ENCODE measurements at places on chromosomes 2 and 18.

- DNase-seq, result no peak
Measured at GRCh38 chr2:121334581-121335293, 49.7 kb upstream of the TFCP2L1 start.

DNA sequence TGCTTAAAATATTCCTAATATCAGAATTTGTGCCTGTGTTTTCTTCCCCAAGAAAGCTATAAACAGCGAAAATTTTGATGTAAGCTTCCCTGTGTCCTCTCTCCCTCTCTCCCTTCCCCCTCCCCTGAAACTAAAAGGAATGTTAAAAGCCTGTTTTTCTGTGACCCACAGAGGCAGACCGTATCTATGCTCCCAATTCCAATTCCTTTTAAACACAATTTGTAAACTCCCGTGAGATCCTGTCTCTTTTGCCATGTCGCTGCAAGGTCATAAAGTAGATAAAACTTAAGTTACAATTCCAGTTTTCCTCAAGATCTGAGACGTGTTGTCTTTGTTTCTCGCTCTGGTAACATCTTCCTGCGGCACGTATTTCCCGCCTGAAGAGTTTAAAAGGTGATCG lies 23.3 kb downstream of the SKA1 start:
- DNase-seq, result no peak

DNA sequence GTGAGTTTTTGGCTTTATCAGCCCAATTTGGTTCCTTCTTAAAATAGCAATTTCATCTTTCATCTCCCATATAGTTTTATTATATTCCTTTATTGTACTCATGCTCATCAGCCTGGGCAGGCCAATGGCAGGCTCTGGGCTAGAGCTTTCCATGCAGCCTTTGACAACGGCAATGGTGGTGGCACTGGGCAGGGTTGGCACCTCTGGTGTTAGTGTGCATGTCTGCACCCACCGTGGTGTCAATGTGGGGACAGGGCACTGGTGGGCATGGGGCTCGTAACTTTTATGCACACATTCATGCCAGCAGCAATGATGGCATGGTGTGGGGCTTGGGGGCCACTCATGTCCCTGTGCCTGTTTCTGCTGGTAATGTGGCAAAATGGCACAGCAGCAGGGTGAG lies 1305.4 kb downstream of the DSC3 start:
- DNase-seq, result no peak

DNA sequence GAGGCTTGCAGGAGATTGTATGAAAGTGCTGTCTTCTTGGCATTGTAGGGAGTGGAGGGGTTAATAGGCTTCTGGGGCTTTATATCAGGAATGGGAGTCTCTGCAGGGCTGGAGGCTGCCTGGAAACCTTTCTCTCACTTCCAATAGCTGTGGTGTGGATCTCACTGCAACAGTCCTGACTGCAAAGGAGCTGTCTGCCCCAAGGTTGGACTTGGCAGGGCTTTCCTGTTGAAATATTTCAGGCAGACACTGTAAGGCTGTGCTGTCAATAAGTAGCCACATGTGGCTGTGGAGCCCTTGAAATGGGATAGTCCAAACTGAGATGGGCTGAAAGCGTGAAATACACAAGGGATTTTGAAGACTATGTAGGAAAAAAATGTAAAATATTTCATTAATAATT lies 399.1 kb upstream of the SPRED2 start:
- DNase-seq, result no peak

- no peak for DNase-seq
Measured at GRCh38 chr18:23133860-23134779, 1.2 kb upstream of the CABLES1 start.

DNA sequence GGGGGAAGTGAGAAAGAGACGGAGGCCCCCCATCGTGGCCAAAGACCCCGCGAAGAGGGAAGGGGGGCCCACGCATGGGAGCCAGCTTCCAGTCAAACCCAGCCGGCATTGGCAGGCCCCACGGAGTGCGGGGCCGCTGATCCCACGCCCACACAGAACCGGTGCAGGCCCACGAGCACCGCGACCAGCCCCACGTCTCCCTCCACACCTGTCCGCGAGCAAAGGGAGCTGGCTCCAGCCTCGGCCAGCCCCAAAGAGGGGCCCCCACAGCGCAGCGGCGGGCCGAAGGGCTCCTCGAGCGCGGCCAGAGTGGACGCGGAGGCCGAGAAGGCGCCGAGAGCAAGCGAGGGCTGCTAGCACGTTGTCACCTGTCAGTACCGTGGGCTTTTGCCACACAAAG lies 125.0 kb upstream of the TWIST2 start:
- DNase-seq, result no peak

DNA sequence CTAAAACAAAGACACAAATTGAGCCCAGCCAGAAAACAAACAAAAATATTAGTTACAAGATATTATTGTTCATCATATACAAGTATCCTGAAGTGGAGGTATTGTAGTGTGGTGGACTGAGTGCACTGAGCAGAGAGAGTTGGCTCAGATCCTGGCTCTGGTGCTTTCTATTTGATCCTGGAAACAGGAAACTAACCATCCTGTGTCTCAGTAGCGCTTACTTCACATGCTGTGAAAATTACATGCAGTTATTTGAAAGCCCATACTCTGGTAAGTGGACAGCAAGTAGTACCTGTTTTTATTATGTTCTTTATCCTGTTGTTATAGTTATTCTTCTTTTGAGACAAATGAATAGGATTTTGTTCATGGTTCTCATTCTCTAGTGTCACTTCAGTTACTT lies 84.3 kb upstream of the CRIM1 start:
- DNase-seq, result no peak

DNA sequence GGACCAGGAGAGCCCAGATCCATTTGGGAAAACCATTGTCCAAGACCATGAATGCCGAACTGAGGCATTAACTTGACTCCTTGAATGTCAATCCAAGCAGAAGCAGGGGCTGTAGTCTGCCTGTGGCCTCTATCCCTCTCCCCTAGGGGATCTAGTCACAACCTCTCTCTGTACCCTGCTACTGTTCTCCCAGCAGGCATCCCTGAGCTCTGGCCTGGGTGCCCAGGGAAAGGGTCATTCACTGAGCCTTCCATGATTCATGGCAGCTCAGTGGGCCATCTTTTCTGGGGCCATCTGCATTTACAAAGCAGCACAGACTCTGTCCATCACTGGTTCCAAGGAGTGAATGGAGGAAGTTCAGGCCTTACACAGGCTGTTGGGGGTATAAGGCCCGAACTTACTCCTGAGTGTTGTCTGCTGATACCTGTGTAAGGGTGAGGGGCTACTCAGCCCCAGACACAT lies 151.8 kb downstream of the ZFP36L2 start:
- no peak for DNase-seq

DNA sequence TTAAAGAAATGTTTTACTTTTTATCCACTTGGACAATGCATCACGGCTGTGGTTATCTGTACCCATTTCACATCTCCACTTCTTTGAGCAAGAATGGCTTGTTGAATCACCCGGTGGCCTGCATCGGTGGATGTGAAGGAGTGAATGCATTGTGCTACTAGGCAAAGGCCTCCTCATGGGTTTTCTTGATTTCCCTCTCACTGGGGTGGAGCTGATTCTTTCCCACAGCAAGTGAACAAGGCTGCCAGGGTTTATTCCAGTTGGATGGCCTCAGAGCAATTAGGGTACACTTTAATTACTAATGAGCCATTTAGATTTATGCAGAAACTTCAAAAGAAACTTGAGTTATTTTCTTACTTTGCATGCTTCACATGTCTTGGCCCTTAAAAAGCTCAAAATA lies 387.1 kb downstream of the RND3 start:
- no peak for DNase-seq

GRCh38 chr18:7848054-7848412 lies 280.9 kb downstream of the PTPRM start:
- no peak for DNase-seq

- no peak for DNase-seq
Measured at GRCh38 chr2:84799772-84800171, 81.1 kb downstream of the TRABD2A start.

DNA sequence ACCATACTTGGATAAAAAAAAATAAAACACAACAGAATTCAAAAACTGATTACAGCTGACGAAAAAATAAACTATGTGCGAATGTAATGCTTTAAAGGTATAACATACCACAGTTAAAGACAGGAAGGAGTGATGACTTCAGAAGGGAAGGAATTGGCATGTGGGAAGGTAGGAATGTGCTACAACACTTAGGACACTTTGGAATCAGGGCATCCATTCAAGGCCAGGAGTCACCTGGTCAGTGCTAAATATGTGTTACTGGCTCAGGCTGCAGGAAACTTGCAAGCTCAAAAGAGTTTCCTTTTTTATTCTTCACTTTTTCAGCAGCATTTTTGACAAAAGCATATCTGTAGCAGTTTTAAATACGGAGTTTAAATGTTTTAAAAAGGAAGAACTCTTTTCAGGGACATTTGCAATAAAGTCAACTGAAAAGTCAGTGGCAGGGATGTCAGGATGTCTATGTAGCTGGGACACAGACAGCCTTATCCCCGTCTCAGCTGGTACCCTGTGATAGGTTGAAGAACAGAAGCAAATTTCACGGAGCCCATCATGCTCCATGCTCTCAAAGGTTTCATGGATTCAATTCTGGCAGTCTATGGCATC lies 138.0 kb upstream of the KLHL14 start:
- DNase-seq, result no peak

- DNase-seq, result no peak
Measured at GRCh38 chr2:62038975-62039771, 133.7 kb downstream of the COMMD1 start.

DNA sequence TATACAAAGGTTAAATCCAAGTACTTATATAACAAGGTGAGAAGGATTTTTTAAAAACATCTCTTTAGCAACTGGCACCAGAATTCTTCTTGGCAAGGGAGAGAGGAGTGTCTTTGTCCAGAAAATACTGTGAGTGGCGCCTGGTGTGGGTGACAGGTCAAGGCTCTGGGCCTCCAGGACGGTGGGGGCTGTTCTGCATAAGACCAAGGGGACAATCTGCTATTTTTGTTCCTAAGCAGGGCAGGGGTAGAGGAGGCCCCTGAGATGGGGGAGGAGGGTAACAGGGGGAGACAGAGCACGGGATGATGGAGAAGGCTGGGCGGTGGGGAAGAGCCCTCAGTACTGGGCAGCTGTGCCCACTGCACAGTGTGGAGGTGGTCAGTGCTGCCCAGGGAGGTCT lies 51.6 kb upstream of the TAF1B start:
- DNase-seq, result no peak

GRCh38 chr2:120859128-120859527 lies 123.5 kb downstream of the GLI2 start:
- no peak for DNase-seq

- DNase-seq, result no peak
Measured at GRCh38 chr18:9029131-9029530, 73.4 kb upstream of the NDUFV2 start.

DNA sequence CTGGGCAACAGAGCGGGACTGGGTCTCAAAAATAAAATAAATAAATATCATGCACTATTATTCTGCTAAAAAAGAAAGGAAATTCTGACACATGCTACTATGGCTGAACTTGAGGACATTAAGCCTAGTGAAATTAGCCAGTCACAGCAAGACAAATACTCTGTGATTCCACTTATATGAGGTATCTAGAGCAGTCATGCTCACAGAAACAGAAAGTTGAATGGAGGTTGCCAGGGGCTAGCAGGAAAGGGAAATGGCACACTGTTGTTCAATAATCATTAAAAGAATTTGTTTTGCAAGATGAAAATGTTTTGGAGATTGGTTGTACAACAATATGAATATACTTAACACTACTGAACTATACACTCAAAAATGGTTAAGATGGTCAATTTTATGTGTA lies 60.8 kb downstream of the NCKAP1 start:
- DNase-seq, result no peak

DNA sequence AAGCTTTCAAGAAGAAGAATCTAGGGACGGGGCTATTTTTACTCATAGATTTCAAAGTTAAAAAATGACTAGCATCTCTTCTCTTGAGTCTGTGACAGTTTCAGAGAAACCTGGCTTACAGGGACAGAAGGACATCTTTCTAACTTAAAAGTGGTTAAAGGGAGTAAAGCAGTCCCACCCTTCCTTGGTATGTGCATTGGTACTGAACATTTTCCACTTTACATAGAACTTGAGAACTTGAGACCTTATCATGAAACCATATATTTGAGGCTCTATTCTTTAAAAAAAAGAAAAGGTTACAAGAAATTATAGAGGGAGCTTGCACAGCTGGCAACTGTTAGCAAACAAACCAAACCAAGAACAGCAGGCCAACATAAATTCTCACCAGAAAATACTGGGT lies 73.4 kb upstream of the GAREM1 start:
- DNase-seq, result no peak

GRCh38 chr2:175889701-175890302 lies 112.3 kb downstream of the LNPK start:
- DNase-seq, result no peak

DNA sequence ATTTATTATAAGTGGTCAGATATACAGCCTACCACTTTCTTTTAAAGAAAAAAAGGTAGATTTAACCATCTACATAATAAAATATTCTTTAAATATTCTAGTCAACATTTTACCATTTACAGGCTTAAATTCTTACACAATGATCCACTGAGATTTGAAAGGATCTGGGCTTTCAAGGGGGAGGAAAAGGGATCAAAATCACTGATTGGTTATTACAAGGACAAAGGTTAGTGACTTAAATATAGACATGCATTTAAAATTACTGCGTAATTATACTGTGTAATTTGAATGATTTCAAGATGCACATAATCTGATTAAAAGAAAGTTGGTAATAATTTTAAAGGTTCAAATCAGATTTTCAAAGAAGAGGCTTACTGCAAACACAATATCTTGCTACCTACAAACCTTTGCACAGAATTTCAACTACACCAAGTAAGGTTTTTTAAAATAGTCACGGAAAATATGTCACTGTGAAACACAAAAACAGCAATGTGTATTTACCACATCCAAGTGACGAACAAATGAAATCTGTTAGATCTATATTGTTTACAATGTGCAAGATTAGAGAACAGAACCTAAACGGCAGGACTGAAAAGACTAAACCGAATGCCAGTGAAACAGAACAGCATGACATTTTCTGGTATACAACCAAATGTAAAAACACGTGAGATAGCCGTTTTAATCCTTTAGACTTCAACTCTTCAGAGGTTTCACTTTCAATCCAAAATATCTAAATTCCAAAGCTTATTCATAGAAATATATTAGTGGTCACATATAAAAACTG lies 40.8 kb downstream of the RTN4 start:
- no peak for DNase-seq

DNA sequence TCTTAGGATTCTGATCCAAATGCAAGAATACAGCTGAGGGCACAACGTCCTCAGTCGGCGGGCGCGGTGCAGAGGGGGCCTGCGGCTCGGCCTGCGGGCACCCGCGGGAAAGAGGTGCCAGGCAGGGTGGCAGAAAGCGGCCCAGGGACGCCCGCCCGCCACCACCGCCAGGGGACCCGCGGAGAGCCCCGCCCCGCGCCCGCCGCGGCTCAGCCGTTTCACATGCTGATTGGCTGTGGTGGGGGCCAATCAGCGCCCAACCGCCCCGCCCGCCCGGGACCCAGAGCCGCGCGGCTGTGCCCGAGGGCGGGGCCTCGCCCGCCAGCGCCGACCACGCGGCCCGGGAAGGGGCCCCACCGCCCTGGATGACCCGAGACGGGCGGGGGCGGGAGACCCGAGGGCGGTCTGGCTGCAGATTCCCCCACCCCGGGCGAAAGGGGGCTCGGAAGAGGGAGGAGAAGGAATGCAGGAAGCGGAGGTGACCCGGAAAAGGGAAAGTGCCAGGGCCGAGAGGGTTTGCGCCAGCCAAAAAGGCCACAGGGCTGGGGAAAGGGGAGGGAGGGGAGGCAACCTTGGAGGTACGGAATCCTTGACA lies 8.0 kb downstream of the IRS1 start:
- peak; percentile 85 for DNase-seq

- no peak for DNase-seq
Measured at GRCh38 chr2:207589143-207589542, 36.1 kb downstream of the METTL21A start.

Data from stimulated activated CD8-positive, alpha-beta memory T cell treated with anti-CD3 and anti-CD28 coated beads, Interleukin-12 subunit alpha, Interleukin-12 subunit beta, amount 100 ng/mL, for 1 hour (primary cell).